Progenitor cell of endocrine pancreas (in vitro differentiated cells): ENCODE measurements at places on chromosomes 13 and 19. TPM values are rescaled to one million over a fixed set of nuclear protein-coding genes. Genes with fewer than 3 reads are reported as not detected.

- no peak overlapping the region for H3K27ac ChIP-seq
- H3K27me3 ChIP-seq, result no peaks in the 10 kb centered on the region
- H3K4me3 ChIP-seq, result no peak overlapping the region
- H3K4me1 ChIP-seq, result no peaks in the 10 kb centered on the region
Measured at GRCh38 chr19:54517483-54517882, 14.9 kb downstream of the LAIR2 start.

- H3K27ac ChIP-seq, result no peak overlapping the region
- no peak overlapping the region for H3K4me3 ChIP-seq
- peaks cover 19% of the 10 kb centered on the region for H3K4me1 ChIP-seq
- no peak for DNase-seq
- no peaks in the 10 kb centered on the region for H3K36me3 ChIP-seq
Measured at GRCh38 chr19:7900931-7901330, 2.7 kb upstream of the MAP2K7 start.

GRCh38 chr13:103515410-103515809, 449.2 kb upstream of the SLC10A2 start:
- H3K36me3 ChIP-seq, result peaks cover 1% of the 10 kb centered on the region
- H3K27ac ChIP-seq, result no peak overlapping the region
- no peak overlapping the region for H3K4me3 ChIP-seq
- peaks cover 29% of the 10 kb centered on the region for H3K4me1 ChIP-seq
- no peaks in the 10 kb centered on the region for H3K27me3 ChIP-seq

DNA sequence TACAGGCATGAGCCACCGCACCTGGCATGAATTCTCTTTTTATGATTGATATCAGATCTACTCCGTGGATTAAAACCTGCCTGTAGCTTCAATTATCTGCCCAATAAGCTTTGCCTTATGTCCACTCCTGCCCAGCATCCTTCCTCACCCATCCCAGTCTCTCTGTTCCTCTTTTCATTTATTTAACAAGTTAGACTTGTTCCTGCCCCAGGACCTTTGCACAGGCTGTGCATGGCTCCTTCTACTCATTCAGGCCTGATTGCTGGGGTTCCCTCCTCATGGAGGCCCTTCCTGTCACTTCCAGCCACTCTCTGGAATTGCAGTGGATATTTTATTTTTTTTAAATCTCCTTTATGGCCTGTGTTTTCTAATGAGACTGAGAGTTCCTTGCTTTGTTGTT, 27.6 kb downstream of the SMARCA4 start:
- peaks cover 24% of the 10 kb centered on the region for H3K36me3 ChIP-seq
- H3K4me1 ChIP-seq, result no peaks in the 10 kb centered on the region
- DNase-seq, result no peak
- no peak overlapping the region for H3K27ac ChIP-seq
- H3K27me3 ChIP-seq, result no peaks in the 10 kb centered on the region

GRCh38 chr13:25775986-25776385, 275.8 kb downstream of the SHISA2 start:
- no peak overlapping the region for H3K4me3 ChIP-seq
- no peaks in the 10 kb centered on the region for H3K36me3 ChIP-seq
- H3K27me3 ChIP-seq, result peaks cover 12% of the 10 kb centered on the region
- H3K4me1 ChIP-seq, result peaks cover 30% of the 10 kb centered on the region

DNA sequence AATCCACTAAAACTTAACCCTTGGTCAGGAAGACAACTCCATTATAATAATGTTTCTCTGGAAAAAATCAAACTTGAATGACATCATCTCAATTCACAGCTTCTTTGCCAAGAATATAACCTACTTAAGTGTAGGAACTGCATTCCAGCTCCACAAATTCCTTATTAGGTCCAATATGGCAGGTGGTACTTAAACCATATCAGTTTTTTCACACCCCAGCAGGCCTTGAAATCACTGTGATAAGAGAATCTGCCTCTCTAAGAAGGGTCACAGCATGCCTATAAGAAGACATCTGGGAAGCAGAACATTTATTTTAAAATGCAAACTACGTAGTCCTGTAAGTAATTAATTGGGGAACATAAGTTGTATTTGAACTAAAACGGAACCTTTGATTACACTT, 687.8 kb downstream of the DIAPH3 start:
- no peaks in the 10 kb centered on the region for H3K27me3 ChIP-seq
- no peak overlapping the region for H3K27ac ChIP-seq
- no peak overlapping the region for H3K4me3 ChIP-seq
- DNase-seq, result no peak
- H3K36me3 ChIP-seq, result no peaks in the 10 kb centered on the region

- H3K36me3 ChIP-seq, result peaks cover 1% of the 10 kb centered on the region
- no peak overlapping the region for H3K4me3 ChIP-seq
- no peak overlapping the region for H3K27ac ChIP-seq
- H3K27me3 ChIP-seq, result no peaks in the 10 kb centered on the region
- peaks cover 6% of the 10 kb centered on the region for H3K4me1 ChIP-seq
Measured at GRCh38 chr19:53546758-53547513, 9.0 kb downstream of the ZNF331 start.

DNA sequence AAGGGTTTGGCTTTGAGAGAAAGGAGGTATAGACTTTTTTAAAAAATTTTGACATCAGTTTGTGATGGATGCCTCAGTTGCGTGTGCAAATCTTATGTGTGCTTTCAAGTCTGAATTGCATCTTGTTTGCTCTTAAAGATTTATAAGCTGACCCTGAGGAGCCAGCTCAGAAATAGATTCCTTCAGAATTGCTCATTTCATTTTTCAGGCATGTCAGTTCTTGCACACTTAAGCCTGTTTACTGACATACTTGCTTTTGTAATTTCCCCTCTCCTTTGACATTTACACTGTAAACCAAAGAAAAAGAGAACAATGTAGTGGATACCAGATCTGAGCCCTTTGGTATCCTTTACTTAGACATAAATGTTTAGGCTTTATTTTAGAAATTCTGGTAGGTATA, 87.6 kb downstream of the RNF17 start:
- H3K27ac ChIP-seq, result no peak overlapping the region
- H3K27me3 ChIP-seq, result no peaks in the 10 kb centered on the region
- no peaks in the 10 kb centered on the region for H3K4me1 ChIP-seq
- H3K36me3 ChIP-seq, result no peaks in the 10 kb centered on the region
- DNase-seq, result no peak

DNA sequence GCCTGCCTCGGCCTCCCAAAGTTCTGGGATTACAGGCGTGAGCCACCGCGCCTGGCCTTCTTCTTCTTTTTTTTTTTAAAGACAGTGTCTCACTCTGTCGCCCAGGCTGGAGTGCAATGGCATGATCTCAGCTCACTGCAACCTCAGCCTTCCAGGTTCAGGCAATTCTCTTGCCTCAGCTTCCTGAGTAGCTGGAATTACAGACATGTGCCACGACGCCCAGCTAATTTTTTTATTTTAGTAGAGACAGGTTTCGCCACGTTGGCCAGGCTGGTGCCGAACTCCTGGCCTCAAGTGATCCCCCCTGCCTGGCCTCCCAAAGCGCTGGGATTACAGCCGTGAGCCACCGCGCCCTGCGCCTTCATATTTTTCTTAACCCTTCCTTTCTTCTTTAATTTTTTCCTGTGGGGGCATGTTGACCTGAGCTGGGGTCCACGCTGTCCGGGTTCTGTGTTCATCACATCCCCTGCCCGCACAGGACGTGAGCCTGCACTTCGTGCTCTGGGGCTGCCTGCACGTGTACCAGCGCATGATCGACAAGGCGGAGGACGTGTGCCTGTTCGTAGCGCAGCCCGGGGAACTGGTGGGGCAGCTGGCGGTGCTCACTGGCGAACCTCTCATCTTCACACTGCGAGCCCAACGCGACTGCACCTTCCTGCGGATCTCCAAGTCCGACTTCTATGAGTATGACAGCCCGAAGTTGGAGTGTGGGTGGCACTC, 14.1 kb downstream of the PNPLA6 start:
- H3K4me1 ChIP-seq, result peaks cover 3% of the 10 kb centered on the region
- H3K36me3 ChIP-seq, result peaks cover 10% of the 10 kb centered on the region
- no peak for DNase-seq
- no peaks in the 10 kb centered on the region for H3K27me3 ChIP-seq
- H3K27ac ChIP-seq, result no peak overlapping the region

DNA sequence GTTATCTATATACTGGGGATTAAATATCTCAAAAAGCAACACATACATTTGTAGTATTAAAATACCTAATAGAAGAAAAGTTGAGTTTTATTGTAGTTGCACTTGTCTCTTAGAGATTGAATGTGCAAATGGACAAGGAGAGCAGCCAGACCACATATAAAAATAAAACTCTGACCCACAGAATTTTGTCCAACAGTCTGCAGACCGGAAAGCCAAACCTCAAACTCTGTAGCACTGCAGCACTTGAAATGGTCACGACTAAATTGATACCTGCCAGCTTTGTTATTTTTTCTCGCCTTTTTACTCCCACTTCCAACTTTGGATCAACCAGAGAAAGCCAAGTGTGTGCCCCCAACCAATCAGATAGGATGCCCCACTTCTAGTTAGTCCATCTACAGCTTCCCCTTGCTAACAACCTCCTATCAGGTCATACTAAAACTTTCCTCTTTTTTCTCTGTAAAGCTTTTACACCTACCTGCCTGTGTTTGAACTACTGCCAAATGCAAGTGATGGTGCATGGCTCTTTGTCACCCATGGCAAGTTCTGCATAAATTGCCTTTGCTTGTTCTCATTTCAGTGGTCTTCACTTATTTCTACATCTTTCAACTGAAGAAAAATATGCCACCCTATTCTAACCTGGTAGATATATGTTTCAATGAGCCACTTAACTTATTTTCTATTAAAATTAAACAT, 1250.7 kb upstream of the SPRY2 start:
- H3K36me3 ChIP-seq, result no peaks in the 10 kb centered on the region
- no peak overlapping the region for H3K4me3 ChIP-seq
- H3K4me1 ChIP-seq, result peaks cover 8% of the 10 kb centered on the region

GRCh38 chr19:10551698-10552301, 8.1 kb downstream of the ATG4D start:
- no peak overlapping the region for H3K4me3 ChIP-seq
- no peaks in the 10 kb centered on the region for H3K4me1 ChIP-seq
- no peak for DNase-seq
- H3K27ac ChIP-seq, result no peak overlapping the region
- peaks cover 18% of the 10 kb centered on the region for H3K36me3 ChIP-seq

DNA sequence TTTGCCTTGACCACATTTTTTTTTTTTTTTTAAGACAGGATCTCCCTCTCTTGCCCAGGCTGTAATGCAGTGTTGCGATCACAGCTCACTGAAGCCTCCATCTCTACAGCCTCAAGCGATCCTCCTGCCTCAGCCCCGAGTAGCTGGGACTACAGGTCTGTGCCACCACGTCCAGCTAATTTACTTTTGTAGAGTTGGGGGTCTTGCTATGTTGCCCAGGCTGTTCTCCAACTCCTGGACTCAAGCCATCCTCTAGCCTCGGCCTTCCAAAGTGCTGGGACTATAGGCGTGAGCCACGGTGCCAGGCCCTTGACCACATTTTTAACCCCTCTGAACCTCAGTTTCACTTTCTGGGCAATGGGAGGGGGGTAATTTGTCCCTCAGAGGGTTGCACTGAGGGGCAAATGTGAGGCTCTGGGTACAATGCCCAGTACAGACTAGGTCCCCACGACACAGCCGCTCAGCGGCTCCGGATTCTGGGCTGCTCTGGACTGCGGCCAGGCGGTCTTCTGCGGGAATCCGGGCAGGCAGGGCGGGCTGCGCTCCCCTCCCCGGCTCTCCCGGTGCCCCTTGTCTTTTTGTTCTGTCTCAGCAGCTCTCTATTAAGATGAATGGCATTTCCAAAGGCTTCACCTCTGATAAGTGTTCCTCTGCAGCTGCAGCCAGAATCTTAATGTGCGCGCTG, 3.8 kb upstream of the ALOX5AP start:
- H3K27me3 ChIP-seq, result peaks cover 26% of the 10 kb centered on the region
- no peaks in the 10 kb centered on the region for H3K36me3 ChIP-seq
- H3K4me1 ChIP-seq, result peaks cover 9% of the 10 kb centered on the region
- no peak overlapping the region for H3K27ac ChIP-seq
- no peak for DNase-seq

DNA sequence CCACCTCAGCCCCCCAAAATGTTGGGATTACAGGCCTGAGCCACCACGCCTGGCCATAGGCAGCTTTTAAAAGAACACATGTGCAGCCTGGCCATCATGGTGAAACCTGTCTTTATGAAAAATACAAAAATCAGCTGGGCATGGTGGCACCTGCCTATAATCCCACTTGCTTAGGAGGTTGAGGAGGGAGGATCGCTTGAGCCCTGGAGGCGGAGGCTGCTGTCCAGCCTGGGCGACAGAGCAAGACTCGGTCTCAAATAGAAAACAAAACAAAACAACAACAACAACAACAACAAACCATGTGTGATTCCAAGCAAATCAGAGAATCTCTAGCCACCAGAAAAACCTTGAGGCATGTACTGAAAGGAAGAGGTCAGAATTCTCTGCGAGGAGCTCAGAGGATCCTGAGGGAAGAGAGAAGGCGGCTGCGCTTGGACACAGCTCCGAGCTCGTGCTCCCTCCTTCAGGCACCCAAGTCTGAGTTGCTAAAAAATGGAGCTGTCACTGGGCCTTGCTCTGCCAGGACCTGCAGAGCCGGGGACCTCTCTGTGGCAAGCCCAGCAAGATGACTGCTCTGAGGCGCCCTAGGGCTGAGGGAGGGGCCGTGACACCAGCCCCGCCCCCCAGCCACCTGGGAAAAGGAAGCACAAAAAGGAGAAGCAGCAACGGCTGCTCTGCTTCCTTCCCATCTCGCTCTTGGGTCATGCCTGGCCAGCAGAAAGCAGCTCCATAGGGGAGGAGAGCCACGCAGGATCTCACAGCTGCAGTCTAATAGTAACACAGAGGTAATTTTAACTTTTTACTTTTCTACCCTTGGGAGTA, at the start of gene ARL11:
Gene ARL11 (plus strand): TSS at position 677 of the 822 bp plus-strand sequence. CDS start 1,941 bp downstream, outside the sequence.
- H3K4me1 ChIP-seq, result no peaks in the 10 kb centered on the region
- DNase-seq, result no peak
- H3K36me3 ChIP-seq, result no peaks in the 10 kb centered on the region

GRCh38 chr13:113166266-113166665, 7.8 kb downstream of the PROZ start:
- H3K27ac ChIP-seq, result no peak overlapping the region
- DNase-seq, result no peak
- H3K4me3 ChIP-seq, result no peak overlapping the region

GRCh38 chr13:47330031-47330430, 433.2 kb upstream of the HTR2A start:
- no peak for DNase-seq
- H3K36me3 ChIP-seq, result no peaks in the 10 kb centered on the region
- H3K4me3 ChIP-seq, result no peak overlapping the region
- no peak overlapping the region for H3K27ac ChIP-seq
- no peaks in the 10 kb centered on the region for H3K4me1 ChIP-seq

The AMH gene
- total RNA-seq, result 58.4 and 71.3 TPM in 2 replicates

The MISP3 gene
- total RNA-seq, result 3.0 and 3.5 TPM in 2 replicates

The KATNAL1 gene
- total RNA-seq, result 22.7 and 25.9 TPM in 2 replicates

The CDC42EP5 gene
- total RNA-seq, result 1.6 and 2.1 TPM in 2 replicates

The OVOL3 gene
- 0.47 TPM in 1 of 2 replicates, not detected in the other for total RNA-seq

The KRTDAP gene
- 1.6 and 4.8 TPM in 2 replicates for total RNA-seq

The MRPL54 gene
- total RNA-seq, result 38.6 and 39.8 TPM in 2 replicates

The PTPRS gene
- total RNA-seq, result 219 and 234 TPM in 2 replicates

The RAB20 gene
- total RNA-seq, result 3.8 and 4.0 TPM in 2 replicates
